T-cell (primary cell): ENCODE measurements at places on chromosomes 7 and 10. TPM values are rescaled to one million over a fixed set of nuclear protein-coding genes. Genes with fewer than 3 reads are reported as not detected.

CYP3A7 gene
- not detected for total RNA-seq

ABCF2 gene
- 27.8 TPM for total RNA-seq

GJC3 gene
- total RNA-seq = 0.53 TPM

SUGCT gene
- 1.3 TPM for total RNA-seq

FOXI2 gene
- total RNA-seq = not detected

DRGX gene
- not detected for total RNA-seq

RADIL gene
- total RNA-seq = 0.20 TPM

CCDC3 gene
- 0.20 TPM for total RNA-seq

FAM180A gene
- total RNA-seq = not detected

PLXNA4 gene
- 2.3 TPM for total RNA-seq

GRCh38 chr7:43037531-43037930, 74.9 kb upstream of the HECW1 start:
- DNase-seq = no peak

DNA sequence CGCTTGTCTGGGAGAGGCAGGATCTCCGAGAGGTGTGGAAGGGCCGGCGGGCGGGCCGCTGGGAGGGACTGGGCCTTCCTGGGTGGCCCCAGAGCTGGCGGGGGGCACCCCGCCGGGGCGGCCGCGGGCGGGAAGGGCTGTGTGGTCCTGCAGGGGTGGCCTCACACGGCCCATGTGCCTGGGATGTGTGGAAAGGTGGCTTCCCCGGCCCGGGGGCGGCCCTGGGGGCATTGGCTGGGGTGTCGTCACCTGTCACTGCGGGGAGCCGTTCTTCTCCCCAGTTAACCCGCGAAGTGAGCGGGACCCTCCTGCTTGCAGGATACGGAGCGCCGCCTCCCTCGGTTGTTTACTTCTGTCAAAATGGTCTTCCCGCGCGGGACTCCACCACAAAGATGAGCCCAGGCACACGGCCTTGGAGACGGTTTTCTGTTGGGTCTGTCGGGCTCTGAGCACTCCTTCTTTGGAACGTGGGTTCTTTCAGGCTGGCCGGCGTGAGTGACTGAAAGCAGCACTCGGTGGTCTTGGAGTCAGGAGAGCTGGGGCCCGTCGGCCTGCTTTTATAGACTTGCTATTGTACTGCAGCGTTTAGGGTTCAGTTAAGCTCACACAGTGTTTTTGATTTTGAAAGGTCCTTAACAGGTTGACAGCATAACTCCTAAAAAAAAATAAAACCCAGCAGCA, 700 bp downstream of the SMC3 start:
- peak; percentile 36 for DNase-seq

- no peak for DNase-seq
Measured at GRCh38 chr10:71528371-71529206, 131.9 kb downstream of the CDH23 start.

DNA sequence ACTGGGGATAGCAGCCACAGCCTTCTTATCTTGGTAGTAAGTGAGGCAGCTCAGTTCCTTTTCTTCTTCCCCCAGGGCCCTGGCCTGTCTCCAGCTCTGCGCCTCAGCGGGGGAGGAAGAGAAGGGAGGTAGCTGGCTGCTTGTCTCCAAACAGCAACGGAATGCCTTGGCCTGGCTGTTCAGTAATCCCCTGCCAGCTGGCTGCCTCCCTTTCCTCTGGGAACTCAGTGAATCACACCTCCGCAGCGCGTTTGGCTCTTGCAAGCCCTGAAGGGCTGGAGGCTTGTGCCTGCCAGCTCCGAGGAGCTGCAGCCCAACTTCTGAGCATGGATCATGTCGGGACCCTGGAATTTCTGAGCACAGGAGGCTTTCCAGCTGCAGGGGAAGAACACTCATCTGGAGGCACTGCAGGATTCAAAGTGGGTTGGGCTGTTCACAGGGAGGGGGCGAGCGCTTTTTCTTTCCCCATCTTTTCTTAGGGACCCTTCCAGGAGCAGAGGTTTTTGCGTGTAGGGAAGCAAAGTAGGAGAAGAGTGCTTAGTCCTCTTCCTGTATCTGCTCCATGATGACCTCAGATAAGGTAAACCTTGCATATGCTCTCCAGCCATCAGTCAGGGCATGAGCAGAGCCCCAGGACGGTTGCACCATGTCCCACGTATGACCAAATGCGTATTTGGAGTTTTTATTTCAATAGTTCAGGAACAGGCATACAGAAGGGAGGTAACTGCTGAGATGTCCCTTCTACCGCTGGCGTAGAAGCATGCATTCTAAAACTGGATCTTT, 253.2 kb upstream of the INHBA start:
- DNase-seq = no peak

GRCh38 chr10:125120053-125120710, 40.2 kb downstream of the CTBP2 start:
- DNase-seq = no peak

DNA sequence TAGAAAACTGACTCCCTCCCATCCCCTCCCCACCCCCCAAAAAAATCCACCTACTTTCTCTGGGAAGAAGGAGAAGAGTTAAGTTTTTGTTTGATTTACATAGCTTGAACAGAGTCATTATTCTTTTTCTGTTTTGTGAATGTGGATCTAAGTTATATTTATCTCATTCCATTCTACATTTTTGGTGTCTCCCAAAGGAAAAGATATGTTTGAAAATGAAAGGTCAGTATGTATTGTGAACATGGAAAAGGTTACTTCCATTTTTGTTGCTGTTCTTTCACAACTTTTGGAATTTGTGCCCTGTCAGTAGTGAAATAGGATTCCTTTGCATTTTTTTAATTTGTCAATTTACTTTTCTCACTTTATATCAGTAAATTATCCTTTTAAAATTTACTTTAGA, 547.9 kb downstream of the SUGCT start:
- no peak for DNase-seq

- no peak for DNase-seq
Measured at GRCh38 chr10:78398382-78398781, 364.7 kb downstream of the RPS24 start.

DNA sequence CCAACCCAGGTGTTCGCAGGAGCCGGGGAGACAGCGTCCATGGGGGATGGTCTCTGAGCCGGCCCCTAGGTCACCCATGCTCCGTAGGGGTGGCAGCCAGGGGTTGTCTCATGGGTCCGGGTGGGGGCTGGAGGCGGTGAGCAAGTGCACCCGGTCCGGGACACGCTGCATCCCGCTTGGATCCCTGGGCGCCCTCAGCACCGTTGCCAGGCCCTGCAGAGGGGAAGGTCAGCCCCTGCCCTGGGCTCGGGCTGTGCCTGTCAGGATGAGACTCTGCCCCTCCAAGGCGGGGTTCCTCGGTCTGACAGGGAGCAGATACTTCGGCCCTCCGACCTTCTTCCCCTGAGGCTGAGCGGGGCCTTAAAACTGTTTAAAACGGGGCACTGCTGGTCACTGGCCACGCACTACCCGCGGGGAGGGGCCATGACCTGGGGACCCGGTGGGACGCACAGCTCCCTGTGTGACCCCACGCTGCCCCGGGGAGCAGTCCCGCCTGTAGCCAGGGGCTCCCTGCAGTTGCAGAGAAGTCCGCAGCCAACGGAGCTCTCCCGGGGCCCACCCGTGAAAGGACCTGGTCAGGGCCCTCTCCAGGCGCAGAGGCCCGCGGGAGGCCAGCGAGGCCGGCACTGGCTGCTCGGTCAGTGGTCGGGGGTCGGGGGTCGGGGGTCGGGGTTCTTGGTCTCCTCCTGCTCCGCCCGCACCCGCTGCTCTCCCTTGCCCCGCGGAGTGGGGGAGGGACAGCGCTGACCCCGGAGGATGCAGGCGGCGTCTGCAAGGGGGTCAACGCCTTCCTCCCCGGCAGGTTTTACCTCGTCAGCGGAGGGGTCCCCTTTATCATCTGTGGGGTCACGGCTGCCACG, 33.4 kb upstream of the KNDC1 start:
- no peak for DNase-seq

GRCh38 chr7:4260867-4261600, 421.1 kb upstream of the FOXK1 start:
- DNase-seq = no peak

DNA sequence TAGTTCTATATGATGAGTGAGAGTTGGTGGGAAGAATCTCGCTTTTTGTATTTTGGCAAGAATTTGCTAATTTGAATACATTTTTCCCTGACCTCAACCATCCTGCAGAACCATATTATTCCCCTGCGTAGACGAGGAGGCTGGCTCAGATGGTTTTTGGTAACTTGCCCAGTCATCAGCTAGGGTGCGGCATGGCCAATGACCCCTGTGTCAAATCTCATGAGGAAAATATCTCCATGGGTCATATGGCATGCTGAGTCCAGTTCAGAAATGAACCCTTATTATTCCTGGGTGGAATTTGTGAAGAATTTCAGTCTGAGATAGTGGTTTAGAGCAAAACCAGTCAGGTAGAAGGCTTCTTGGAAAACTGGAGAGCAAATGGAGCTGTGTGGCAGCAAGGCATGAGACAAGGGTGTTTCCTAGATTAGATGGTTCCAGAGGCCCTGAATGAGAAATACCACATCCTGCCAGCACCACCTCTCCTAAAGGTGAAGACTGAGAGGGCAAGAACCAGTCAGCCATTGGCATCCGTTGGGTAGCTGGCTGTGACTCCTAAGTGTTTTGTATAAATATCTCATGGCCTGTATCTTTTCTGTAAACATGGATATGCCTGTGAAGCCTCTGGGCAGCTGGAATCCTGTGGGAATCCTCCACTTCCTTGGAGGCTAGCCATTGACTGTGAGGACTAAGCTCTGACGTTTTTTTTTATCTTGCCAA, 5.8 kb upstream of the UPP1 start:
- DNase-seq = no peak

- no peak for DNase-seq
Measured at GRCh38 chr7:119374436-119374835, 898.5 kb upstream of the KCND2 start.

GRCh38 chr7:71171476-71171875, 39.5 kb downstream of the GALNT17 start:
- DNase-seq = no peak

DNA sequence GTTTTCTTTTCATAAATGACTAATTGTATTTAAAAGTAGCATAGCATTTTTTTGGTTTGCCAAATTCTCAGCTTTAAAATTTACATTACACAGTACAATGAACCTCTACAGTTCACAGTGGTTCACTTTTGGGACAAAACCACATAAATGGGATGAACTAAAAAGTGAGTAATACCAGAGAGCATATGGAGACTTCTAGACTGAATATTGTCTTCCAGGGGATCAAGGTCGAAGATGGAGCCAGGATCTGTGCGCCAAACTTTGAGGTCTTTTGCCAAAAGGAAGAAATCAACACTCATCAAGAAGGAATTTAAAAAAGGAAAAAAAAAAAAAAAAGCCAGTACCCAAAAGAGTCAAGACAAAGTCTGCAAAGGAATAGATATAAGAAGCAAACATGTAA, 87.5 kb downstream of the NEBL start:
- DNase-seq = no peak

DNA sequence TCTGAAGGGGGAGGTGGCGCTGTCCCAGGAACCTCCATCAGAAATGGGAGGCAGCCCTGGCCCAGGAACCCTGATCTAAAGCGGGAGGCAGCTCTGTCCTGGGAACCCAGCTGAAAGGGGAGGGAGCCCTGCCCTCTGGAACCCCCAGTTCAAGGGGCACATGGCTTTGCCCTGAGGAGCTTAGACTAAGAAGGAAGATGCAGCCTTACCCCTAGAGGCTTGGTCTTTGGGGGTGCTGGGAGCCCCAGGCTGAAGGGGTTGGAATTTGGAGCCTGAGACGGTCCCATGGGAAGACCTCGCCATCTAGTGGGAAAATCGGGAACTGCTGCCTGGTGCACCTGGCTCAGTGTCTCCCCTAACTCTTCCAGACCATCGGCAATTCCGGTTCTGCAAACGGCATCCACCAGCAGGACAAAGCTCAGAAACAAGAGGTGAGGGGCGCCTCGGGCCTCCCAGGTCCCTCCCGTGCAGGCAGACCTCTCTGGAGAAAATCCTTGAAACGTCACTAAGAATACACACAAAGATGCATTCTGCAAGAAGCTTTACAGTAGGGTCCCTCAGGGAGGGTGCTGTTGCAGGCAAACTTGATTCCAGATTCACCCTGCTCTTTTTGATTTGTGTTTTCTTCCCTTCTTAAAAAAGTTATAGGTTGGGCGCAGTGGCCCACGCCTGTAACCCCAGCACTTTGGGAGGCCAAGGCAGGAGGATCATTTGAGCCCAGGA, 52.4 kb upstream of the GTF2IRD1 start:
- peak; percentile 62 for DNase-seq

DNA sequence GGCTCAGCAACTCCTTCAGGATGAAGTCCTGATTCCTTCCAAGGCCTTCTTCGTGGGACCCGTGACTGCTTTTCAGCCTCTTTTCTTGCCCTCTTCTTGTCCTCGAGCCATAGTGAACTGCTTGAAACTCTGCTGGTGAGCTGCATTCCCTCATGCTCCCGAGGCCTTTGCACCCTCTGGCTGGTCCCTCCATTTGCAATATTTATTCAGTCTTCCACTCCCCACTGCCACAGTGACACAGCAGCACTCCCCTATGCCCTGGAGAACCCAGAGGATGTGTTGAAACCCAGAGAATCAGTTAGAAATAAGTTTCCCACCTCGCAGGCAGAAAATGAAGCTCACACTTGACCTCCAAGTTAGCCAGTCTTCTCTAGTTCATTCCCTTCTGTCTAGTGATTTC, 22.3 kb upstream of the GAD2 start:
- no peak for DNase-seq

GRCh38 chr10:47325303-47326291, 3.3 kb downstream of the GDF2 start:
- DNase-seq = no peak

DNA sequence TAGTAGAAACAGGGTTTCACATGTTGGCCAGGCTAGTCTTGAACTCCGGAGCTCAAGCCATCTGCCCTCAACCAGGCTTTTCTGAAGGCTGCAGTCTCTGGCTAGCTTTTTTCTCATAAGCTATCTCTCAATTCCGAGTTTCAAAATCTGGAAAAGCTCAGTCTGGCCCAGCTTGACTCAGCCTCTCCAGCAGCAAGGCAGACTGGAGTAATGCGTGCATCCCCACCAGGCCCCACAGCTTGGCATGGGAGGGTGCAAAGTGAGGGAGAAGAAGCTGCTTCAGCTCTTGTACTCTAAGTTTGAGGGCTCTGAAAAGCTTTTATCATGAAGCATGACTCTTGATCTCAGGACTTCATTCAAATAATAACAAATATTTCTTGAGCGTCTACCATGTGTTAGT, 4.8 kb downstream of the DHTKD1 start:
- DNase-seq = no peak

GRCh38 chr7:44368885-44369284, 43.5 kb upstream of the CAMK2B start:
- no peak for DNase-seq

DNA sequence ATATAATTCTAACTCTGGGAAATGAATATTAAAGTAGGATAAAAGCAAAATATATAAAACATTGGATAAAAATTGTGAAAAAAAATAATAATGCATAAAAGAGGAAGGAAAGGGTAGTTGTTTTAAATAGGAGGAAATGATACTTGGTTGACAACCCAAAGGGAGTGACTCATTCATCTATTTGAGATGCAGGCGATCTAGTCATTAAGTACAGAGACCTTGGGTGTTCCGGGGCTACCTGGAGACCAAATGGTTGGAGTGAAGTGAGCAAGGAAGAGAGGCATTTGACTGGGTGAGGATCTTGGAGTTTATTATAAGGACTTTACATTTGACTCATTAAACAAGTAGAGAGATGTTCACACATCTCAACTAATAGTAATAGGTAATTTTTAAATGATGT, 111.0 kb downstream of the LRRTM3 start:
- DNase-seq = no peak

GRCh38 chr10:119658274-119658673, 7.1 kb downstream of the BAG3 start:
- DNase-seq = no peak

GRCh38 chr10:121792198-121792597, 135.6 kb downstream of the ATE1 start:
- DNase-seq = no peak

GRCh38 chr7:93799750-93800357, 90.7 kb downstream of the TFPI2 start:
- no peak for DNase-seq
